ENCODE measurements at places on chromosomes 7 and 10.

DNA sequence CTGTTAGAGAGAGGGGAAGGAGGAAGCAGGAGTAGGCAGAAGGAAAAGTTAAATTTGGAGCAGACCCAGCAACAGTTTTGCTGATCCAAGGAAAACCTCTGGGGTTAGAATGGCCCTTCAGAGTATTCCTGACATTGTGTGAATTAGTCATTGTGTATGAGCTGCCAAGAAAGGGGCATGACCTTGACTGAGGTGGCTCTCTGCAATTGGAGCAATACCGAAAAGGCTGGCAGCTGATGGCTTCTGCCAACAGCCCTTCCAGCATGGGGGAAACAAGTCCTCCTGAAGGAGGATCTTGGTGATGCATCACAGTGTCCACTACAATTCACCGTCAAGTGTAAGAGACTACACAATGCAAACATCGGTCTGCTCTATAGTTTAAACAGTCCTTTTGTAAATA lies 20.6 kb upstream of the WASL start:
- DNase-seq = peak; percentile 22

DNA sequence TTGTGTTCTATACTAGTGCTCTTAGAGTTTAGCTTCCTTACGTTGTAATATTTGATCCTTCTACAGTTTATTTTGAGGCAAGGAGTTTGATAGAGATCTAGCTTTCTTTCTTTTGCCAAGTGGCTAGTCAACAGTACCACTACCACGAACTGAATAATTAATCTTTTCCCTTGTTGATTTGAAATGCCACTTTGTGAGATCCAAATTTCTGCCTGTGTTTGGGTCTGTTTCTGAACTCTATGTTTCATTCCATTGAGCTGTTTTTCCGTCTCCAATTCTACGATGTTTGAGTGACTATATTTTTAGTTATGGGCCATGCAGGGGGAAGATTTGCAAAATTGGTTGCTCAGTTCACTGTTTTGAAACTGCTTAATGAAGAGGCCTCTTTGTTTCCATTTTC lies 134.7 kb downstream of the KIAA1217 start:
- DNase-seq = no peak

- no peak for DNase-seq
These were observed 147.7 kb upstream of the NPVF start for GRCh38 chr7:25375805-25376600.

DNA sequence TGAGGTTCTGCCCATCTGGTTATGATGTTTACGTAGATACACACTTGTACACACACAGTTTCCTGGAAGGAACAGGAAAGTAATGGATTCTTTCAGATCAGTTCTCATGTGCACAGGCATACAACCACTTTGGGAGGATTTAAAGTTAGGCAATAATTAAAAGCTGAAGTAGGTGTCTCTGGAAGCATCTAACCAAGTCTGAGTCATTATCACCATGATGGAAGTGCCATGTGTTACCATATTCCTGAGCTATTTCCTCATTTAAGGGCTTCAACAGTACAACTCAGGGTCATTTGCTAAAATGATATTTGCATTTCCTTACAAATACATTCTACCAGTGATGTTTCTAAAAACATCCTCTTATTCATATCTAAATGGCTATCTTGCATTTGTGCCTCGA lies 41.4 kb upstream of the BET1 start:
- no peak for DNase-seq

GRCh38 chr7:39091774-39092173 lies 114.1 kb downstream of the POU6F2 start:
- DNase-seq = no peak

DNA sequence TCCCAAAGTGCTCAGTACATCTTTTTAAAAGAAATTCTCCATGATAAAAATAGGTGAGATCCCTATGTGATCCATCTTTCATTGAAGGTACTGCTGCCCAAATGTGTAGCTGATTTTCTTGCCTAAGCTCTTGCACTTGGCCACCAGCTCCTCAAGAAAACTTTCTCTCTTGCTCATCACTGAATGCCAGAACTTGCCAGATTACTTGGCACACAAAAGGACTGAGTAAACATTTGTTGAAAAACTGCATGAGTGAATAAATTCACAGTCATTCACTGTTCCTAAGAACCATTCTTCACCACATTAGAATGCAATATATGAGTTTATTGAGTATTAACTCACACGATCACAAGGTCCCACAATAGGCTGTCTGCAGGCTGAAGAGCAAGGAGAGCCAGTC lies 99.9 kb downstream of the TRIL start:
- no peak for DNase-seq

- DNase-seq = no peak
These were observed 56.6 kb upstream of the PTN start for GRCh38 chr7:137399827-137400823.

GRCh38 chr10:91713461-91714072 lies 80.7 kb upstream of the PPP1R3C start:
- DNase-seq = no peak

DNA sequence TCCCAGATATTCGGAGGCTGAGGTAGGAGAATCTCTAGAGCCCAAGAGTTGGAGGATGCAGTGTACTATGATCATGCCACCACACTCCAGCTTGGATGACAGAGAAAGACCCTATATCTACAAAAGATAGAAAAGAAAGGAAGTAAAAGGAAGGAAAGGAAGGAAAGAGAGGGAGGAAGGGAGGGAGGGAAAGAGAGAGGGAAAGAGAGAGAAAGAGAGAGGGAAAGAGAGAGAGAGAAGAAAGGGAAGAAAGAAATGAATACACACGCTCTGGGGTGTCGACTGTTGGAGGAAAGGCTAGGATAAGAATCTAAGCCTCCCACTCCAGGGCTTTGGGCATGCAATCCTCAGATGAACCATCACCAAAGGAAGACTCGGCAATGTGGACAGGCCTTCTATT lies 69.9 kb downstream of the PARD3 start:
- DNase-seq = no peak

- DNase-seq = peak; percentile 53
These were observed 3.8 kb downstream of the HILPDA start for GRCh38 chr7:128459394-128459878.

- peak; percentile 61 for DNase-seq
These were observed 2.4 kb upstream of the MKLN1 start for GRCh38 chr7:131325179-131325840.

DNA sequence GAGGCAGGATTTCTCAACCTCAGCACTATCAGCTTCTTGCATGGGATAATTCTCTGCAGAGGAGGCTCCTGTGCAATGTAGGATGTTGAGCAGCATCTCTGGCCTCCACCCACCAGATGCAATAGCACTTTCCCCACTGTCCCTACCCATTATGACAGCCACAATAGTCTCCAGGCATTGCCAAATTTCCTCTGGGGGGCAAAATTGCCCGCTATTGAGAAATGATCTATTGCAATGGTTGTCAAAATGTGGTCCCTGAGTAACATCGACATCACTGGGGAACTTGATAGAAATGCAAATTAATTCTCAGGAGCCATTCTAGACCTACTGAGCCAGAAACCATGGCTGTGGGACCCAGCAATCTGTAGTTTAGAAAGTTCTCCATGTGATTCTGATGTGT lies 7.0 kb downstream of the KCNK18 start:
- no peak for DNase-seq

- peak; percentile 48 for DNase-seq
These were observed 43.4 kb downstream of the PRF1 start for GRCh38 chr10:70558871-70559810.

GRCh38 chr10:78862328-78862640 lies 206.5 kb upstream of the ZMIZ1 start:
- no peak for DNase-seq

GRCh38 chr10:24153031-24153430 lies 55.9 kb upstream of the KIAA1217 start:
- DNase-seq = no peak

DNA sequence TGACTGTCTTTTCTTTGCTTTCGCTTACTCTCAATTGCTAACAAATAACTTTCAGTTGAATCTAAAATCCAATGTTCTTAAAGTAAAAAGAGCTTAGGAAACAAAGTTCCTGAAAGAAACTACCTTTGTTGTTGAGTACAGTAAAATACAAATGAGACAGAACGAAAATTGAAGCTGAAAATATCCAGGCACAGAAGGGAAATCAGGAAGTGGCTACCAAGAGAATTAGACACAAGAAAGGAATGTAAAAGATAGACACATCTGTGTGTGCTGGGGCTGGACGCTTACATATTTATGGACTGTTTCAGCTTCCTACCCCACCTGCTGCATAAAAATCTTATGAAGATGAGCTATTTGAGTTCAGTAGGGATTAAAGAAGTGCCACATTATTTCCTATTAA lies 161.7 kb upstream of the PLXDC2 start:
- no peak for DNase-seq

DNA sequence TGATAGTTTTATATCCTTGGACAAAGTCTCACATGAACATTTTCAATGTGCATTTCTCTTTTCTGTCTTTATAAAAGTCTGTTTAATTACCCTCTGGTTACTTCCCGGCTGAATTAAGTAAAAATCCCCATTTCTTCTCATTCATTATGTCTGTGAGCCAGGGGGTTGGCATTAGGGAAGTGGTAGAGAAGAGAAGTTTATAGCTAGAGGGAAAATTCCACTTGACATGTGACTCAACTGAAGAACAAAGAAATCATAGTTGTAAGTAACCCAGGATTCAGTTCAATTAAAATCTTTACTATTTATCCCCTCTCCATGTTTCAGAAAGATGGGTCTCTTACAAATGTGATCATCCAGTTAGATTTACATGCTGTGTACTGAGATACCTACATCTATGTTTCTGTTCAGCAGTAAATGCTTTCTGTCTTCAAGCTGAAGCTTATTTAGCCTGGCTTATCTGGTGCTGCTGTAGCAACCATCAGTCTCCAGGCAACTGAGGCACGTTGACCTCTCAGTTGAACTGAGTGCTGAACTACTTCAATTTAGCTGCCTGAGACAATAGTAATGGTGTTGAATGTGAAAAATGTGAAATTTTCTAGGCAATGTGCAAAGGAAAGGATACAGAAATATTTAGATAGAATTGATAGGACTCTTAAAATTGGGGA lies 181.6 kb downstream of the MLLT10 start:
- no peak for DNase-seq

- no peak for DNase-seq
These were observed 31.7 kb upstream of the OPALIN start for GRCh38 chr10:96390460-96390864.

DNA sequence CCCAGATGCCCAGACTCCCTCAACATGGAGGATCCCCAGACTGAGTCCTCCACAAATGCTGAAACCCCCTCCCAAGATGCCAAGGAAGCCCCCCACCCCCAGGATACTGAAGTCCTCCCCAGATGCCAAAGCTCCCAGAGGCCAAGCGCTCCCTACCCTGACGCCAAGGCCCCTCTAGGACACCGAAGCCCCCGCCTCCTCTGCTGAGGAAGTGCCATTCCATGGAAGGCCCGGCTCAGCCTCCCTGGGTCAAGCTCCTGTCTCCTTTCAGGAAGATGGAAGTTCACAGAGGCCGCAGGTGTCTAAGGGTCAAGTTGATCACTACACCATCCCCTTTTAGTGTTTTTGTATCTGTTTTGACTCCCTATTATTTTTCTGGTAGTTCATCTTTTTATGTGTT lies 606.8 kb downstream of the DNAJB6 start:
- DNase-seq = no peak

GRCh38 chr10:112898540-112899390 lies 51.3 kb upstream of the TCF7L2 start:
- peak; percentile 90 for DNase-seq

GRCh38 chr7:69847921-69848612 lies 249.8 kb downstream of the AUTS2 start:
- DNase-seq = no peak

GRCh38 chr10:75919913-75920312 lies 488.5 kb downstream of the LRMDA start:
- DNase-seq = no peak

- DNase-seq = no peak
These were observed 44.1 kb downstream of the TNRC18 start for GRCh38 chr7:5379546-5379945.

GRCh38 chr7:147664541-147664940 lies 926.0 kb upstream of the C7orf33 start:
- no peak for DNase-seq

- no peak for DNase-seq
These were observed 125.8 kb downstream of the CACNA2D1 start for GRCh38 chr7:82317760-82318159.

GRCh38 chr7:105281966-105282365 lies 106.8 kb downstream of the SRPK2 start:
- DNase-seq = no peak

- no peak for DNase-seq
These were observed 214.2 kb upstream of the GHITM start for GRCh38 chr10:83925133-83925532.

DNA sequence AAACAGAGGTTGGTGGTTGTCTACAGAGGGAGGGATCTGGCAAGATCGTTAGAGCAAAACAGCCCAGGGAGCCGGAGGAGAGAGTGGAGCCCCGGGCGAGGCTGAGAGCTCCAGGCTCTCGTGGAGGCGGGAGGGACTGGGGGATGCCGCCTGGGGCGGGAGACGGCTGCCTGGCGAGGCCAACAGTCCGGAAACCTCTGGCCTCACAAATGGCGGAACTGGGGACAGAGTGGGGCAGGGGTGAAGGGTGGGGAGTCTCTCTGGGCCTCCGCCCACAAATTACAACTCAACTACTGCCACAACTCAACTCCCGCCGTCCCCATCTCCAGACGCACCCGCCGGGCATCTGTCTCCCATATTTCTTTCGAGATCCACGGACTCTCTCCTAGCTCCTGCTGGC lies 47.7 kb downstream of the CLEC2L start:
- no peak for DNase-seq

DNA sequence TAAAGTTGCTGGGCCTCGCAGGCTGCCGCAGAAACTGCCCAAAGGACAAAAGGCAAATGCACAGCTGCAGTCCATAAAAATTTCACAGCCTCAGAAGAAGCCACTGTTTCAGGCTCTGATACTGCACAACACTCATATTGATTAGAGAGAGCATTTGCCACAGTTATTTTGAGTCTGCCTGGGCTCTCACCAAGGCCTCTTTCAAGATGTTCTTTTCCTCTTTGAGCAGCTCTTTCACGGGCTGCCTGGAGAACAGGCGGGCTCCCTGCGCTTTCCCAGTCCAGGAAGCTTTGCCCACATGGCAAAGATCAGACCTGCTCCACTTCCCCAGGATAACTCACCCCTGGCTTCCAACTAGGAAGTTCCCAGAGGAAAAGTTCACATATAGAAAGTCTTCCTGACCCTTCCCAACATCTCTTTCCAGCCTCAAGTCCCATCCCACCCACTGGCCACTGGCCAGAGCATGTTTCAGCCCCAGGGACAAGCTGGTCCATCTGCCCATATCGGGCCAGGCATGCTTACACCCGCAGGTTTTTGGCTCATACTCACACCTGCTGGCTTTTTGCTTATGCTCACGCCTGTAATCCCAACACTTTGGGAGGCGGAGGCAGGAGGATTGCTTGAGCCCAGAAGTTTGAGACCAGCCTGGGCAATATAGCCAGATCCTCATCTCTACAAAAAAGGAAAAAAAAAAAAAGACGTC lies 3.3 kb downstream of the SLIT1 start:
- no peak for DNase-seq

All from HepG2 (cell line).